Glutamatergic neuron (in vitro differentiated cells): ENCODE measurements at places on chromosomes 1 and 21. TPM values are rescaled to one million over a fixed set of nuclear protein-coding genes. Genes with fewer than 3 reads are reported as not detected.

Gene LRRC7
- total RNA-seq, result 19.1 TPM

Gene CITED4
- 3.8 TPM for total RNA-seq

Gene PTPRC
- total RNA-seq, result not detected

Gene LMO4
- 16.5 TPM for total RNA-seq

Gene CYP4Z1
- total RNA-seq, result not detected

Gene ZSWIM5
- total RNA-seq, result 23.6 TPM

DNA sequence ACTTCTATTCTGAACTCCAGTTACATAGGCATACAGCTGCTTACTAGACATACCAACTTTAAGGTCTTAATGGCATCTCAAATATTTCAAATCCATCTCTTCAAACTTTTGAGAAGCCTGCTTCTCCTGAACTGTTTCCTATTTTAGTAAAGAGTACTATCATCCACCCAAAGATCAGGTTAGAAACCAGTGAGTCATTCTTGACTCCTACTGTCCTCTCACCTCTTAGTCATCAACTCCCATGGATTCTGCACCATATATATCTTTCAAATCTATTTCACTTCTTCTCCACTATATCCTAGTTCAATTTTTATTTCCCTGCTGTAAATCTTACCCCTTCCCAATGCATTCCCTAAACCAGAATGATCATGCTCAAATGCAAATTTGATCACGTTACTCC lies 18.1 kb upstream of the BEND5 start:
- no peak for DNase-seq

GRCh38 chr1:3146907-3147306 lies 77.9 kb downstream of the PRDM16 start:
- DNase-seq, result no peak

- DNase-seq, result no peak
These were observed 175.0 kb downstream of the KAZN start for GRCh38 chr1:14773396-14774025.

DNA sequence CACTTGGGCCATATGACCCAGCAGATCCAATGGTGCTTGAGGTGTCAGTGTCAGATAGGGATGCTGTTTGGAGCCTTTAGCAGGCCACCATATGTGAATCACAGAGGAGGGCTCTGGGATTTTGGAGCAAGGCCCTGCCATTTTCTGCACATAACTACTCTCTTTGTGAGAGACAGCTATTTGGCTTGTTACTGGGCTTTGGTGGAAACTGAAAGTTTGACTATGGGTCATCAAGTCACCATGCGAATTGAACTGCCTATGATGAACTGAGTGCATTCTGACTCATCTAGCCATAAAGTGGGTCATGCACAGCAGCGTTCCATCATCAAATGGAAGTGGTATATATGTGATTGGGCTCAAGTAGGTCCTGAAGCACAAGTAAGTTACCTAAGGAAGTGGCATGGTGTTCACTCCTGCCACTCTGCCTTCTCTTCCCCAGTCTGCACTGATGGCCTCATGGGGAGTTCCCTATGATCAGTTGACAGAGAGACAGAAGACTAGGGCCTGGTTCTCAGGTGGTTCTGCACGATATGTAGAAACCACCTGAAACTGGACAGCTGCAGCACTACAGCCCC lies 447.3 kb downstream of the AGBL4 start:
- DNase-seq, result no peak

DNA sequence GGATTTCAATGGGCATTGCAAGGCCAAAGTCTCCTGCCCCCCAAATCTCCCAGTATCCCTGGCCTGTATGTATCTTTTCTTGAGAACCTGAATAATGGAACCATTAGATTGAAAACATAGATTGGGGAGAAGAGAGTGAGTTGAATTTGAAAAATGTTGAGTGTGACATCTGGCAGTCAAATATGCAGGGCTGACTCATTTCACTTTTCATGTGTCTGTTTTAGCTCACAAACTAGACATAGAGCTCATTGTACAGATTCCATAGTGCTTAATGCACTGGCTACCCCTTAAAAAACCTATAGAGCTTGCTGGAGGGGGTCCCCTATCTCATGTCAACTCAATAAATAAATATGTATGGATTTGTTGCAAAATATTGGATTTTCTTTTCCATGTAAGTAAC lies 30.8 kb downstream of the DDR2 start:
- no peak for DNase-seq

DNA sequence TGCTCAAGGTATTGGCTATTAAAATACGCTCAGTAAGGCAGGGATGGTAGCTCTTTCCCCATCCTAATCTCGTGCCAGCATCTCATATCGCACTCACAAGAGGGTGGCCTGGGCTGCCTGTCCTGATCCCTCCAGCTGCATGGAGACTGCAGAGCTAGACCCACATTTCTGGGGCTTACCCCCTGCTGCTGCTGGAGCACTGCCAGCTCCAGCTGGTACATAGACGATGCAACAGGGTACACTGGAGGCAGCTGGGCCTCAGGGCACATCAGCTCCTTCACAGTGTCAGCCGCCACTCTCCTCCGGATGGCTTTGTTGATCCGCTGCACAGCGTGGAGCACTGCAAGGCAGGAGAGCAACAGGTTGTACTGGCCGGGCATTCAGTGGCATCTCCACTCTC lies 16.0 kb downstream of the IQGAP3 start:
- DNase-seq, result no peak

GRCh38 chr1:22470227-22470626 lies 18.6 kb downstream of the ZBTB40 start:
- no peak for DNase-seq
